GM04504 (cell line): ENCODE measurements at places on chromosomes 5 and 9.
A peak's percentile ranks its signal among the peaks of the same experiment; 100 is the strongest.

DNA sequence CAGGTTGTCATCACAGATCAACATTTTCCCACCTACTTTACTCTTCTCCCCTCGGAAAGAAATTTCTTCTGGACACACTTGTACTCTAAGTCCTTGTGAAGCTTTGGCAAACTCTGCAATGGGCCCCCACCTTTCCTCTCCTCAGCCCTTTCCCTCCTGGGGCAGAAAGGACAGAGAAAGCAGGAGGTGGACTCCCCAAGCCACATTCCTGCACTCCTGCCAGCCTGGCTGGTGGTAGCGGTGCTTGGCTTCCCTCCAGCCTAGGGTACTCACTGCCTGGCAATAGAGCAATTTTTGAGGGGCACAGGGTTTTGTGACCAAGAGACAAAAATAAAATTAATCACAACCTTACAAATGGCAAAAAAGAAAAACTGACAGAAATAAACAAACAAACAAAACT is 451.4 kb downstream of the ZSWIM6 start:
- DNase-seq, result no peak

GRCh38 chr5:111582993-111583601 is 70.8 kb upstream of the STARD4 start:
- peak; percentile 59 for DNase-seq

- peak; percentile 25 for DNase-seq
Measured at GRCh38 chr5:57386958-57387357, 95.7 kb downstream of the ACTBL2 start.

DNA sequence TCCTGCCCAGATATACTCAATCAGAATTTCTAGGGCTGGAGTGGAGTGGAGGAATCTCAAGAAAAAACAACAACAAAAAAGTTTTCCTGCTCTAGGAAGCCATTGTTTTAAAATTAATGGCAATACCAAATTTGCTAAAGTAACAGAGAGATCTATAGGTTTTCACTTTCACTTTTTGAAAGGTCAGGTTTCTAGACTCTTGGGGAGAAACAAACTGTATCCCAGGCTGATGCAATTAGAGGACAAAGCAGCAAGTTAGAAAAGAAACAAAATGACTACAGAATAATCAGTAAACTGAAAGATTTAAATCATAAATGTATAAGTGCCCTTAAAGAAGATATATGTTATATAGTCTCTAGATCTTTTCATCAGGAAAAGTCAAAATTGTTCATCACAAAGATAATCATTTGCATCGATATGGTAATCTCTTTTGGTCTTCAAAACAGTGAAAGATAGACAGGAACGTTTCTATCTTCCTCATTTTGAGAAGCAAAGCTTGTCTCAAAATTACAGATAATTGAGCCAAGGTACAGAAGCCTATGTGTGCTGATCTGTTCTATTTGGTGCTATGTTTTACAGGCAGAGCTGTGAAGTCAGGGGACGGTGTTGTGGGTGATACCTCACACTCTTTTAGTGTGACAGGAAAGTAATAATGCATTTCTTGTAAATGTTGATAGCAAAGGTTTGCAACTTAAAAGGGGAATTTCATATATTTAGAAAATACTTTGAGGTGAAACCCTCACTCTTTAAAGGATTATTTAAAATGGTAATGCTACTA is 1746.6 kb upstream of the C9orf72 start:
- DNase-seq, result no peak

GRCh38 chr5:98428806-98429205 is 344.7 kb upstream of the RGMB start:
- peak; percentile 65 for DNase-seq

DNA sequence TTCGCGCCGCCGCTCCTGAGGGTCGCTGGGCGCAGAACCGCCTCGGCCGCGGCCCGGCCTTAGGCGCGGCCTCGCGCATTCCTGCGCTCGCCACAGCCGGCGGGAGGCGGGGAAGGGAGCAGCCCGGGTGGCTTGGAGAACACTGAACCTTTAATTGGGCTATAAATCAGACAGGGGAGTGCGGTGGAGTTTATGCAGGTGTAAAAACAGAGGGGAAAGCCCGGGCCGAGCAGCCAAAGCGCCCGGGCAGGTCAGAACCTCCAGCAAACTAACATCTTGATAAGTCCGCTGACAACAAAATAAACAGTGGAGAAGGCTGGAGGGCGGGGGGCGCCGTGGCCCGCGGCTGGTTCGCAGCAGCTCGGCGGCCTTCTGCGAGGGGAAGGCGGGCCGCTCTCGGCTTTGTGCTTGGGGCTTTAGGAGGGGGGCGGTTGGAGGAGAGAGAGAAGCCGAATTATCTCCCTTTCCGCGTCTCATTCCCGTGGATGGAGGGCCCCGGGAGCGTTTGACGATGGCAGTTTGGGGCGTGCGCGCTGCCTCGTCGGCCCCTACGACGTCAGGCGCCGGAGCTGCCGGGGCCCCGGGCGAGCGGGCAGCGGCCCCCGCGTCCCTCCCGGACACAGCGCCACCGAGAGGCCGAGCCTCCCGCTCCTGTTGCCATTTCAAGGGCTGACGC is 11.3 kb downstream of the FOXD1 start:
- no peak for DNase-seq

DNA sequence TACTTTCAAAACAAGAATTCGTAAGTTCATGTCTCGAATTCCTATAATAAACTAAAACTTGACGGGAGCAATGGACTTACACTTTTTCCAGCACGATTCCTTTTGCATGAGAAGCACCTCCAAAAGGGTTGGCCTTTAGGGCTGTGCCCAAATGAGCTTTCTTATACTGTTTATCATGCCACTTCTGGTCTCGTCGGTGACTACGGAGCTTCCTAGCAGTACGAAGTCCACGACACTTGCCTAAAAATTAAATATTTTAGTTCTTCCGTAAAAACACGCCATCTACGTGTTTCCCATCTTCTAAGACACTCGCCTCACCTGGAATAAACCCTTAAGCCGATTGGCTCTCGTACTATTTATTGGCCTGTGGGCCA is 554 bp downstream of the RPS23 start:
- no peak for DNase-seq

- DNase-seq, result no peak
Measured at GRCh38 chr5:2217219-2217618, 334.5 kb upstream of the IRX4 start.

GRCh38 chr5:145484158-145484557 is 351.0 kb downstream of the PRELID2 start:
- no peak for DNase-seq

DNA sequence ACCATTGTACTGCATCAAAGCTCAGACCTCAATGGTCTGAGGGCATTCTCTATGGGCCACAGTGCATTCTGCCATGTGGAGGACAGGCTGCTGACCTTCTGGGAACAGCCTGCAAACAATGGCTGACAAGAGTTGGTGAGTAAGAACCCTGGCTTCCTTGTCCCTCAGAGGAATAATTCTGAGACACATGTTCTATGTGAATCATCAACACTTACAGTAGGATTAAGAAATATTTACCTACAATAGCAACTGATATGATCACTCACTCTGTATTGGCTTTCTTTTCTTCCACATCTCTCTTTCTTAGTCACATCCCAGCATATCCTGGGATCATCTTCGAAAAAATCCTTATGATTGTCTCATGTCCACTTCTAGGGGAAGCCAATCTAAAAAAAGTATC is 306.5 kb upstream of the ITGA1 start:
- no peak for DNase-seq

- DNase-seq, result no peak
Measured at GRCh38 chr9:91643481-91644077, 219.9 kb upstream of the NFIL3 start.
